ENCODE measurements at places on chromosomes 6 and 20. TPM values are rescaled to one million over a fixed set of nuclear protein-coding genes. Genes with fewer than 3 reads are reported as not detected.

The GTSF1L gene
- 1.1 TPM for total RNA-seq

DNA sequence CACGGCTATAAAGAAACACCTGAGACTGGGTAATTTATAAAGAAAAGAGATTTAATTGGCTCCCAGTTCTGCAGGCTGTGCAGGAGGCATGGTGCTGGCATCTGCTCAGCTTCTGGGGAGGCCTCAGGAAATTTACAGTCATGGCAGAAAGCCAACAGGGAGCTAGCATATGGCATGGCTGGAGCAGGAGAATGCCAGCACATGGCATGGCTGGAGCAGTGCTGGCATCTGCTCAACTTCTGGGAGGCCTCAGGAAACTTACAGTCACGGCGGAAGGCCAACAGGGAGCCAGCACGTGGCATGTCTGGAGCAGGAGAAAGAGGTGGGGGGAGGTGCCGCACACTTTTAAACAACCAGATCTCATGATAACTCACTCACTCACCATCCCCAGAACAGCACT lies 32.5 kb upstream of the DACT2 start:
- H3K4me1 ChIP-seq, result no peaks in the 10 kb centered on the region
- no peaks in the 10 kb centered on the region for H3K36me3 ChIP-seq
- no peak overlapping the region for H3K4me3 ChIP-seq
- no peak overlapping the region for H3K27ac ChIP-seq
- H3K27me3 ChIP-seq, result no peaks in the 10 kb centered on the region

GRCh38 chr6:37460805-37461204 lies 27.8 kb downstream of the CMTR1 start:
- no peaks in the 10 kb centered on the region for H3K4me1 ChIP-seq
- no peak overlapping the region for H3K4me3 ChIP-seq
- no peak for DNase-seq
- H3K27me3 ChIP-seq, result no peaks in the 10 kb centered on the region
- H3K27ac ChIP-seq, result no peak overlapping the region
- H3K36me3 ChIP-seq, result peaks cover 81% of the 10 kb centered on the region

The FERMT1 gene
- not detected for total RNA-seq

The FAM162B gene
- not detected for total RNA-seq

DNA sequence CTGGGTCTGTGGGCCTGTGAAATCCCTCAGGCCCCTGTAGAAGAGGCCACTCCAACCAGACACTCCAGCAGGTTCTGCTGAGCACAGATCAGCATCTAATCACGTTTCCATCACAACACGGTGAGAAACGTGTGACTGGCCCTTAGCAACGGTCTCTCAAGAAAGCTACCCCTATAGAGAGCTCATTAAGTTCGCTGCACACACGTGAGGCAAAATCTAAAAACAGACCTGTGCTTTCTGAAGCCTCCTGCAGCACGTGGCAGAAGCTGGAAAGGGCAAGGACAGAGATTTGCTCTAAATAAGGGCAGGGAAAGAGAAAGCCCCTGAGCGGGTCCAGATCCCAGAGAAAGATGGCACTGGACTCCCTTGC lies 56.5 kb downstream of the GPR6 start:
- H3K4me1 ChIP-seq, result peaks cover 8% of the 10 kb centered on the region
- no peak overlapping the region for H3K4me3 ChIP-seq
- H3K27ac ChIP-seq, result no peak overlapping the region
- no peaks in the 10 kb centered on the region for H3K27me3 ChIP-seq

The PKHD1 gene
- total RNA-seq, result 0.02 TPM

The C20orf204 gene
- 6.0 TPM for total RNA-seq

- H3K36me3 ChIP-seq, result no peaks in the 10 kb centered on the region
- H3K4me1 ChIP-seq, result peaks cover 11% of the 10 kb centered on the region
- no peaks in the 10 kb centered on the region for H3K27me3 ChIP-seq
- no peak overlapping the region for H3K4me3 ChIP-seq
Measured at GRCh38 chr6:30763618-30764489, 19.5 kb upstream of the IER3 start.

- no peak overlapping the region for H3K27ac ChIP-seq
- no peaks in the 10 kb centered on the region for H3K27me3 ChIP-seq
- H3K36me3 ChIP-seq, result no peaks in the 10 kb centered on the region
- no peaks in the 10 kb centered on the region for H3K4me1 ChIP-seq
Measured at GRCh38 chr6:100370265-100370664, 94.5 kb downstream of the SIM1 start.

The CPXM1 gene
- 1.2 TPM for total RNA-seq

The BPIFB2 gene
- not detected for total RNA-seq

DNA sequence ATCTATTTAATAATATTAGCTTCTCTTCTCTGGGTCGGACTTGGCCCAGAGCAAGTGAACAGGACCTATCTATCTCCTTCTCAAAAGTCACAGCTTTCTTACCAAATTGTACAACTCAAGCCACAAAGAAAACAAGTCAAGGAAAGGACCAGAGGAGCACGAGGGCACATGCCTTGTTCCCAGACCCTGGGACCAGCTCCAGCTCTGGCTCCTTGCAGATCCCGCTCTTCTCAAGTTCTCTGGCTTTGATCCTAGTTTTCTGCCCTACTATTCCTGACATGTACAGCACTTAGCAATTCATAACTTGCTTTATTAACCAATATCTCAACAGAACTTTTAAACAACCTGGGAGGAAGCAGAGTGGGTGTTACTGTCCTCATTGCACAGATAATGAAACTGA lies 185.9 kb downstream of the ESR1 start:
- H3K4me1 ChIP-seq, result no peaks in the 10 kb centered on the region
- H3K27me3 ChIP-seq, result no peaks in the 10 kb centered on the region
- H3K36me3 ChIP-seq, result no peaks in the 10 kb centered on the region
- H3K27ac ChIP-seq, result no peak overlapping the region

- H3K4me3 ChIP-seq, result no peak overlapping the region
- H3K36me3 ChIP-seq, result no peaks in the 10 kb centered on the region
- H3K4me1 ChIP-seq, result no peaks in the 10 kb centered on the region
- no peak for DNase-seq
Measured at GRCh38 chr6:161630674-161631073, 356.8 kb upstream of the AGPAT4 start.

The ASIP gene
- not detected for total RNA-seq

DNA sequence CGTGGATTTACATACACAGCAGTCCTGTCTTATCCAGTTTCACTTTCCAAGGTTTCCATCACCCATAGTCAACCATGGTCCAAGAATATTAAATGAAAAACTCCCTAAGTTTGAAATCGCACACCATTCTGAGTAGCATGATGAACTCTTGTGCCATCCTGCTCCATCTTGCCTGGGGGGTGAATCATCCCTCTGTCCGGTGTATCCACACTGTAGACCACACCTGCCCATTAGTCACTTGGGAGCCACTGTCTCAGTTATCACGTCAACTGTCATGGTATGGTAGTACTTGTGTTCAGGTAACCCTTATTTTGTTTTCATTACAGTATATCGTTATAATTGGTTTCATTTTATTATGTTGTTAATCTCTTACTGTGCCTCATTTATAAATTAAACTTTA lies 38.5 kb downstream of the PTGIS start:
- peaks cover 8% of the 10 kb centered on the region for H3K27me3 ChIP-seq
- no peak overlapping the region for H3K4me3 ChIP-seq
- H3K27ac ChIP-seq, result no peak overlapping the region

DNA sequence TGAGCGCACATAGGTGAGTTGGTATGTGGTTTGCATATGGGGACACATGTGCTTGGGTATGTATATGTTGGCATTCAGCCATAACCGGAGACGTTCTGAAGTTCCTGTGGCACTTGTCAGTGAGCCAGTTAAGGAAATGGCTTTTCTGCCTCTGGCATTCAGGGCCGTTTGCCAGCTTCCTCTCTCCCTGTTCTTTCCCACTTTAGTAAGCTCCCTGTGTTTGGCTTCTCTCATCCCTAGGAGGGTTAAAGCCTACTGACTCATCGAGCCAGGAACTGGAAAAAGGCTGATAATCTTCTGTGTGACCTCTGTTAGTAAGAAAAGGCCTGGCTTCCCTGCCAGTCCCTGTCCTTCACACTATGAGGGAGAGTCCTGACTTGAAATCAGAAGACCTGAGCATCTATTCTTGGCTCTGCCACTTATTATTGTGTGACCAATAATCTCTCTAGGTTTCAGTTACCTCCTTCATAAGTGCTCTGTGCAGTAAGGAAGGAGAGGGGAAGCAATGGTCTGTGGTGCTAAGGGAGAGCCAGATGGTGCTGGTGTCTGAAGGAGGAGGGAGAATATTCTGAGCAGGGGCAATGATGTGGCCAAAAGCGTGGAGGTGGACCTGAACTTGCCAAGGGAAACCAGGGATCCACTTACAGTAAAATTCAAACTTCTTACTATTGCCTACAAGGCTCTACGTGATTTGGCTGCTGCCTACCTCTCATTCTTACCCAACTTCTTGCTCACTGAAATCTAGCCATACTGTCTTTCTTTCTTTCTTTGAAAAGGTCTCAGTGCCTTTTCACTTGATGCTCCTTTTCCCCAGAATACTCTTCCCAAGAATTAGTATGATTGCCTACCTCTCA lies 31.4 kb downstream of the ACSS2 start:
- H3K36me3 ChIP-seq, result no peaks in the 10 kb centered on the region
- no peak overlapping the region for H3K27ac ChIP-seq
- no peaks in the 10 kb centered on the region for H3K27me3 ChIP-seq

DNA sequence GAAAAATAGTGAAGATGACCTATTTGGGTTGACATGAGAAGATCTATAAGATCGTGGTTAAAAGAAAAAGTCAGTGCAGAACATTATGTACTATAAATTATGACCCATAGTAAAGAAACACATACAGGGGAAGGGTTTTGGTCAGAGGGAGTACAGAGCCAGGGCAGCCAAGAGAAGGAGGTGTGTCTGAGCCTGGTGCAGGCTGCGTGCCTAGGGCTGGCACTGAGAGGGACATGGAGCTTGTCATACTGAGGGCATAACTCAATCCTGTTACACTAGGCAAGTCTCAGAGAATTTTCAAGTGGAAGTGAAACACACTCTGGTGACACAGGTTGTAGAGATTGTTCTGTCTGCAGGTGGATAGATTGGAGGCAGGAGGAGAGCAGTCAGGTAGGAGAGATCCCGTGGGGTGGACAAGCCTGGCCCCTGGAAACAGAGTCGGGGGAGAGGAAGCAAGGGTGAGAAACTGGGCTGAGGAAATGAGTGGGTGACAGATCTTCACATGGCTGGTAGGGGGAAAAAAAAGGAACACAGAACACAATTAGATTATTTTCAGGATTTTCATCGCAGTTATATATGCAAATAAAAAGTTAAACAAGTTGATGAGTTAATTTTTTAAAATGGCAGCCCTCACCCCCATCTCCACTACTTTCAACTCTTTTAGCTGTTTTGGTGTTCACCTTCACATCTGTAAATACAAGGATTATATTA lies 18.5 kb upstream of the RNF39 start:
- H3K36me3 ChIP-seq, result no peaks in the 10 kb centered on the region
- H3K27me3 ChIP-seq, result peaks cover 59% of the 10 kb centered on the region

The HLA-DPA1 gene
- 102 TPM for total RNA-seq

The SNAI1 gene
- 1.4 TPM for total RNA-seq

DNA sequence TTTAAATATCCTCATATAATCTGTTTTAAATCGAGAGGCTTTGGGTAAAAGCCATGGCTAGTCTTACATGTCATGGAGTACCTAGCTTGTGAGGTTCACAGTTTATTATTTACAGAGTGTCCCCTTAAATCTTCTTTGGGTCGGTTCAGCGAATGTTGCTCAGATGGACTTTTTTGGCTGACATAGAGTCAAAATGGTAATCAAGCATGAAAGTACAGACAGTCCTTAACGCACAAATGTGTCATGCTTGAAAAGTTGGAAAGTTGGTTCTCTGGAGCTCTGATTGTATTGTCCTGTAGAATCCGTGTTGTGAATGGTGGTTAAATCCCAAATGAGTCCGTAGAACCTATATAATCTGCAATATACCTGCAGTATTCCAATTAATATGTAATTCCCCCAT lies 22.0 kb downstream of the PTPN1 start:
- H3K27ac ChIP-seq, result no peak overlapping the region
- peaks cover 49% of the 10 kb centered on the region for H3K4me1 ChIP-seq
- DNase-seq, result no peak
- no peaks in the 10 kb centered on the region for H3K27me3 ChIP-seq
- H3K4me3 ChIP-seq, result no peak overlapping the region

- peak overlapping the region; percentile 86 for H3K4me3 ChIP-seq
- H3K4me1 ChIP-seq, result peaks cover 31% of the 10 kb centered on the region
- H3K27me3 ChIP-seq, result no peaks in the 10 kb centered on the region
- H3K36me3 ChIP-seq, result no peaks in the 10 kb centered on the region
- no peak overlapping the region for H3K27ac ChIP-seq
Measured at GRCh38 chr6:158558415-158559306, 1.2 kb upstream of the TMEM181 start.

The SYNCRIP gene
- 82.3 TPM for total RNA-seq

DNA sequence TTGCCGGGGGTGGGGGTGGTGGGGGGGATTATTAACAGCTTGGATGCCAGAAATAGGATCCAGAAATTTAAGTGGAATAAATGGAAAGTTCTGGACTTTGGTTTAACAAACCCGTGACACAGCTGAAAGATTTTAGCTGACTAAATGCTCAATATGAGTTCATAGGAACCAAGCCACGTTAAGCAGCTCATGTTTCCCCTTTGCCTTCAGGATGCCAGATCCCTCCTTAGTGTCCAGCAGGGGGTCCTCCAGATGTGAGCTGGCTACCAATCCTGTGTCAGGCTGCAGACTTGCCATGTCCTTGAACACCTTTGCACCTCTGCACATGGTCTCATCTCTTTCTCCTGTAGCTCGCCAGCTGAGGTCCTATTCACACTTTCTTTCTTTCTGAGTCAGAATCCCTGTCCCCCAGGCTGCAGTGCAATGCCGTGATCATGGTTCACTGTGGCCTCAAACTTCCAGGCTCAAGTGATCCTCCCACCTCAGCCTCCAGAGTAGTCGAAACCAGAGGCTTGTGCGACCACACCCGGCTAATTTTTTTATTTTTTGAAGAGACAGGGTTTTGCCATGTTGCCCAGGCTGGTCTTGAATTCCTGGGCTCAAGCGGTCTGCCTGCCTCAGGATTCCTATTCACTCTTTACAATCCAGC lies 133.3 kb upstream of the ARMC2 start:
- no peak overlapping the region for H3K27ac ChIP-seq
- no peak overlapping the region for H3K4me3 ChIP-seq
- no peaks in the 10 kb centered on the region for H3K27me3 ChIP-seq
- peaks cover 13% of the 10 kb centered on the region for H3K4me1 ChIP-seq
- no peak for DNase-seq
- no peaks in the 10 kb centered on the region for H3K36me3 ChIP-seq

The BMP7 gene
- total RNA-seq, result not detected

GRCh38 chr6:36615018-36615761 lies 21.0 kb downstream of the SRSF3 start:
- peak overlapping the region; percentile 49 for H3K27ac ChIP-seq
- no peaks in the 10 kb centered on the region for H3K4me1 ChIP-seq
- no peaks in the 10 kb centered on the region for H3K27me3 ChIP-seq
- H3K4me3 ChIP-seq, result no peak overlapping the region
- H3K36me3 ChIP-seq, result peaks cover 31% of the 10 kb centered on the region

GRCh38 chr6:157076451-157076822 lies 246.9 kb downstream of the TMEM242 start:
- H3K36me3 ChIP-seq, result peaks cover 2% of the 10 kb centered on the region
- H3K4me3 ChIP-seq, result peak overlapping the region; percentile 70
- no peak overlapping the region for H3K27ac ChIP-seq
- no peaks in the 10 kb centered on the region for H3K27me3 ChIP-seq

DNA sequence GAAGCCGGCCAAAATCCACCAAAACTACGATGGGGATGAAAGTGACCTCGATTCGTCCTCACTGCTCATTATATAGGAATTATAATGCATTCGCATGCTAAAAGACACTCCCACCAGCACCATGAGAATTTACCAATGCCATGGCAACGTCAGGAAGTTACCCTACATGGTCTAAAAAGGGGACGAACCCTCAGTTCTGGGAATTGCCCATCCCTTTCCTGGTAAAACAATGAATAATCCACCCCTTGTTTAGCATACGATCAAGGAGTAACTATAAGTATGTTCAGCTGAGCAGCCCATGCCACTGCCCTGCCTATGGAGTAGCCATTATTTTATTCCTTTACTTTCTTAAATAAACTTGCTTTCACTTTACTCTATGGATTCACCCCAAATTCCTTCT lies 20.1 kb upstream of the FAM110A start:
- no peak overlapping the region for H3K4me3 ChIP-seq
- no peaks in the 10 kb centered on the region for H3K36me3 ChIP-seq
- no peak for DNase-seq
